SIG-M5 (cell line): ENCODE measurements at places on chromosomes 2 and 18.

- DNase-seq = no peak
These were observed 16.7 kb upstream of the DTNB start for GRCh38 chr2:25690058-25690457.

- no peak for DNase-seq
These were observed 167.0 kb downstream of the ZNF804A start for GRCh38 chr2:184765112-184765895.

DNA sequence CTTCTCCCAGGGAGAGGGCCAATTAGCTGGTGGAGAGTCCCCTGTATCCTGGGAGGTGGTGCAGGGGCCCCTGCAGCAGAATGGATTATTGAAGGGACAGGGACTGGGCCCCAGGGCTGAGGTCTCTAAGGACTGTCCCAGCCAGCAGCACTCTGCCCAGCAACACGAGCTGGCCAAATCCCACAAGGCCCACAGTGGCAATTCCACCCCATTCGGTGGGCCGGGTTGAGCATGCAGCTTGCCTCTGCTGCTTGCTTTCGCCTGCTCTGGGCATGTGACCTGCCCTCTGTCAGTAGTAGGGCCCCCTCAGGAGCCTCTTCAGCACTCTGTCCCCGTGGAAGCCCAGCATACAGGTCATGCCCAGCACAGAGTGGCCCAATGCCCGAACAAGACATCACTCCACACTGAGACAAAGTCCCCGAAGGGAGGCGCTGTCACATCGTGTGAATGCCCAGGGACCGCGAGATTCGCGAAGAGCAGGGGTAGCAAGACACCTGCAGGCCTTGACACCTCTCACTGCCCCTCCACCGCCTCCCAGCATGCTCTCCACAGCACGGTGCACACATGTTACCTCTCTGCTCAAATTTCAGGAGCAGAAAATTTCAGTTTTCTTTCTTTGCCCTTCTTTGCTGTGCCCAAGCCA lies 65.4 kb downstream of the CRACDL start:
- DNase-seq = no peak

DNA sequence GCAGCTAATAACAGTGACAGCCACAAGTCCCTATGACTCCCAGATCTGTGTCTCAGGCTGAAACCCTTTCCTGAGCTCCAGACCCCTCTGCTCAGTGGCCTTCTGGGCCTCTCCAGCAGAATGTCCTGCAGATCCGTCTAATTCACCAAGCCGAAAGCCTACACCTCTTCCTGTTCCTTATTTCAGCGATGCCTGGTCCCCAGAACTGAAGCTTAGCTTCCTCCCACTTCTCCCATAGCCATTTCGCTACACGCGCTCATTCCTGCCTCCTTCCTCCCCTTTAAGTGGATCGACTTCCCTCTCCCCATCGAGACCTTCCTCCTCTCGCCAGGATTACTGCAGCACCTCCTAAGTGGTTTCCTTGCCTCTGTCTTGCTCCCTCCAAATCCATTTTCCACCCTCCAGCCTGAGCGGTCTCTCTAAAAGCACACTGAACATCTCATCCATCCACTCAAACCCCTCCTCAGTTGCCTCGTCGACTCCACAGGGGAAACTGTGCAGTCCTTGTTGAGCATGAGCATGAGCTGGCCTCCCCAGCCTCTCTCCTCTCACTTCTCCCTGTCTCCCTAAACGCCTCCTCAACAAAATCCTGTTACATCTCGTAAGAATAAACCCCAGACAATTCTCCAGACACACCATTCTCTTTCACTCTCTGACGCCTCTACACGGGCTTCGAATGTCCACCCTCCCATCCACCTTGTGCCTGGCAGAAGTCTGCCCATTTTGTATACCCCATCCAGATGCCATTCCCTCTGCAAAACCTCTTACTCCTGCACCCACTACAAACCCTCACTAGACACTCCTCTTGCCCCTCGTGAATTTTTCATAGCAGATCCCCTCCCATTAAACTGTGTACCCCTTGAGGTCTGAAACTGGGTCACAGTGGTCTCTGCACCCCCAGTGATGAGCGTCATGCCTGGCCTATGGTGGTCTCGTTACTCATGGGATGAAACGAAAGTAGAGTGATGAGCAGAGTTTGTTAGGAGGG lies 232.6 kb downstream of the ATAD2B start:
- no peak for DNase-seq

- DNase-seq = no peak
These were observed at the start of gene RAPH1 for GRCh38 chr2:203535078-203535783. RAPH1 (minus strand) TSS chr2:203535301; CDS start chr2:203495353, 39,948 bp downstream.

DNA sequence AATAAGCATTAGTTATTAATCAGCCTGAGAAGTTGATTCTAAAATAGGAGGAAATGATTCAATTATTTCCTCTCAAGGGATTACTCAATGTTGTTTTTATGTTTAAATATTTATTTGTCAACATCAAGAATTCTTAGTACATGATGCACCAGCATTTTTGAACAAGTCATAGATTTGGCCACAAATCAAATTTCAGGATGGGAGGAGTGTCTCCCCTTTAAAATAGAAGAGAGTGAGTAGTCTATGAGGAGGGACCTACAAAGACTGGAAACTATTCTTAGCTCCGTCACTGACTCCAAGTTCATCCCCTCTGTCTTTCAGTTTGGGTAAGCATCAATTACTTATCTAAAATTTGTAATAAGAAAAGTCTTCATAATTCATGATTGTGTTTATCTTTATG lies 18.6 kb upstream of the IL18R1 start:
- no peak for DNase-seq

DNA sequence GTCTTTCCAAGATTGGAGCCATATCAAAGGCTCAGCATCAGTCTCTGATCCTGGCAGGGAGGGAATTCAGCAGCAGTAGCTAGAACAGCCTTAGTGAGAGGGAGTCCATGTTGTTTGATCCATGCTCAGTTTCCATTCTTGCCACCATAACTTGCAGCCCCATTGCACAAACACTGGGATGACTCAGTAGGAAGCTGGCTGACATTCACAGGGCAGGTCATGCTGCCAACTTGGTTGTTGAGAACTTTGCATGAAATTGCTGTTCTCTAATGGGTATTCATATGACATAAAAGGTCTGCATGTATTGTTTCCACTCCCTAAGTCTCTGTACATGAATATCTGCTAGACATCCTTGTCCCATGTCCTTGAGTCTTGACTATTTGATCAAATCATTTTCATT lies 29.9 kb upstream of the STAT4 start:
- DNase-seq = no peak

DNA sequence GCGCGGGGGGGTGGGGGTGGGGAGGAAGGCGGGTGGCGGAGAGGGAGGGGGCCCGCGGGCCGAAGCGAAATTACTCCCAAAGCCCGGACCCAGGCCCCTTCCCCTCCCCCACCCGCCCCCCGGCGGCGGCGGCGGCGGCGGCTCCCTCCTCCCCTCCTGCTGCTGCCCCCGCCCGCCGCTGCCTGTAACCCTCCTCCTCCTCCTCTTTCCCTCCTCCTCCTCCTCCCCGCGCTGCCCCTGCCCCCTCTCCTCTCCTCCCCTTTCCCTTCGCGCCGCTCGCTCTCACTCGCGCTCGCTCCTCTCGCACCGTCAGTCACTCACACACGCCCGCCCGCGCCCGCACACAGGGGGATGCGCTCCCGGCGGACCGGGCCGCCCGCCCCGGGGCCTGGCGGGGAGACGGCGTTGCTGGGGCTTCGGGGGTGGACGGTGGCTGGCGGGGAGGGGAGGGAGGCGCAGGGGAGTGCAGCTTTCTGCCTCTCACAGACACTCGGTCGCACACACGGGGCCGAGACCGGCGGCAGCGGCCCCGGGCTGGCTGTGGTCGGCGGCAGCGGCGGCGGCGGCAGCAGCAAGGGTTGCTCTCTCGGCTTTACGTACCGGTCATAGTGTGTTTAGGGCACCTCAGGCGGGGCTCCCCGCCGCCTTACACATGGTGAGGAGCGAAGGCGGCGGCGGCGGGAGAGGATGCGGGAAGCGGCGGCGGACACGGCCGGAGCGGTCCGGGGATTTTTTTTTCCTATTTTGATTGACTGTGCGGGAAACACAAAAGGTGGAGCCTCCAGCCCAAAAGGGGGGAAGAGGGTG lies 405 bp downstream of the SP3 start:
- DNase-seq = peak; percentile 38

GRCh38 chr2:68225119-68225632 lies 27.2 kb downstream of the PPP3R1 start:
- no peak for DNase-seq

DNA sequence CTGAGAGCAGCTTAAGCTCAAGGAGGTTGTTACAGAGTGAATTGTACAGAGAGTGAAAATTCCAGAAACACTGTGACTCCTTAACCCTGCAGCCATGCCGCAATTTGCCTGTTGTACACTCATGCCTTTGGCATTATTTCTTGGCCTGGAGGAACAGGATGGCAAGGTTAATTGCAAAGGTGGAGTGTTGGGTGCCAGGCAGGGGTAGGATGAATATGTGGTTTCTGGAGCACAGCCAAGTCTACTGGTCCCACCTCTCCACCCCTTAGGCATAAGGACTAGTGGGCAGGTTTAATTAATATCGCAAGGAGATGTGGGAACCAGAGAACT lies 250.2 kb downstream of the LRRTM1 start:
- DNase-seq = no peak

DNA sequence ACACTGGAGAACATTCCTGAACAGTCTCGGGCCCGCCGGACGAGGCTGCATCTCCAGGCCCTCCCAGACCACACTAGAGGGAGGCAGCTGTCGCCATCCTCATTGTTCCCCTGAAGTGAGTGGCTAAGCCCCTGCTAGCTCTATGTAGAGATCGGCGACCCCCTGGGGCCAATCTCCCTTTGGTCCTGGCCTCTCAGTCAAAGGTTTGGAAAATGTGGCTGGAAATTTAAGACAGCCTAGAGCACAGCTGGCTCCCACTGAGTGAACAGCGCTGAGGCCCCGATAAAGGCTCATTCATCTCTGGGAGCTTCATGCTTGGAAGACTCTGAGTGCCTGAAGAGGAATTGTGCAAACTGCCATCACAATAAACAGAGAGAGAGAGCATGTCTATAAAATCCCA lies 360.3 kb downstream of the CLIP4 start:
- DNase-seq = no peak

- DNase-seq = no peak
These were observed 211.0 kb downstream of the KCNE4 start for GRCh38 chr2:223262946-223263345.

- DNase-seq = no peak
These were observed 57.9 kb upstream of the FRZB start for GRCh38 chr2:182924306-182924705.

GRCh38 chr2:101305492-101306078 lies 2.9 kb downstream of the RNF149 start:
- DNase-seq = no peak

- no peak for DNase-seq
These were observed 6.9 kb upstream of the NEDD4L start for GRCh38 chr18:58037163-58037562.

GRCh38 chr2:55391155-55391554 lies 28.5 kb downstream of the CCDC88A start:
- no peak for DNase-seq

DNA sequence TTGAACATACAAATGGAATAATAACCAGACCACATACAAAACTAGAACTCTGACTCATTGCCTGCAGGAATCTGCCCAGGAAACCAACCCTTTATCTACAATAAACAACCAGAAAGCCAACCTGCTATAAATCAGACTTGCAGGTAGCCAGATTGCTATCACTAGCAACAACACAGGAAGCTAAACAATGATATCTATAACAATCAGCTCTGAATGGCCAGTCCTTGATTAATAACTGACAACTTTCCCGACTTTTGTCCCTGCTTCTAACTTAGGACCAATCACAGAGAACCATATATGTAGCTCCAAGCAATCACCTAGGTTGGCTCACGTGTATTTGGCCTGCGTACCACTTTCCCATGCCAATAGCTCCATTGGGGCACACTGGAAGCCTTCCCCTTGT lies 470.8 kb downstream of the RIT2 start:
- DNase-seq = no peak

DNA sequence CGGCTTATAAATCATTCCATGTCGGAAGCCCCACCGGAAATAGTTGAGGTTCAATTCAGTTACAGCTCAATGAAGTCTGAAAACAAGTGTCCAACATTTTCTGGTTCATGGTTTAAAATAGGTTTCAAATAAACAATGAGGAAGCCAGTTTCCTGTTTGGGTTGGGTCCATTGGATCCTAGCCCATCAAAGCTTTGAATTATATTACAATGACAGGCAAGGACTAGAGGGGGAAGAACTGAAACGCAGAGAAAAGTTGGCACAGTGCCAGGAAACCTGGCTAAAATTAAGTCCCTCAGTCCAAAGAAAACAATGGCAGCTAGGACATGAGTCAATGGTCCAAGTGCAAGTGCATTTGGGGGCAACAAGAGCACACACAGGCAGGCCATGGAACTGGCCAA lies 32.0 kb downstream of the SLC14A1 start:
- DNase-seq = no peak

- DNase-seq = no peak
These were observed 143.5 kb upstream of the MSH6 start for GRCh38 chr2:47639467-47639866.

- peak; percentile 41 for DNase-seq
These were observed 59.8 kb upstream of the IL1R1 start for GRCh38 chr2:102082571-102083392.

DNA sequence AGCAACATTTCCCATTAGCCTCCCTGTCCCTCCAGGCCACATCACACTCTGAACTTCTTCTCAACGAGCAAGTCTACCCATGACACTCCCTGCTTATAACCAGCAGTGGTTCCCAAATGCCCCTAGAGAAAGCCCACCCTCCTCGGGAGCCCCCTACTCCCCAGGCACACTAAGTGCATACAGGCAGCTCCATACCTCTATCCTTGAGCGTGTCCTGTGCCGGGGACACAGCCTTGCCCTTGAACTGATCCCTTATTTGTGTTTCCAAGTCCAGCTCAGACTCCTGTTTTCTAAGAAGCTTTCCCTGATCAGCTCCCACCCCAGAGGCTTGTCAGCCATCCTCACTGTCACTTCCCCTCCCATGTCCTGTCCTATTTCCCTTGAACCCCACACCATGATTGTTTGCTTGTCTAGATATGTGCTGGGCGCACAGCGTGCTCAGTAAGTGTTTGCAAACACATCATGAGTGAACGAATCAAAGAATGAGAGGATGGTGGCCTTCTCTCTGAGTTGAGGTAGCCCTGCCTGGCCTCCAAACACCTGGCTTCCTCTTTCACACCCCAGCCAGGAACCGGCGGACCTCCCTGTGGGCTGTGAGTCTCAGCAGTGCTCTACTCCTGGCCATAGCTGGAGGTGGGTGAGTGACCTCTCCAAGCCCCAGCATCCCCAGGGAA lies 2.1 kb downstream of the TEX51 start:
- no peak for DNase-seq

DNA sequence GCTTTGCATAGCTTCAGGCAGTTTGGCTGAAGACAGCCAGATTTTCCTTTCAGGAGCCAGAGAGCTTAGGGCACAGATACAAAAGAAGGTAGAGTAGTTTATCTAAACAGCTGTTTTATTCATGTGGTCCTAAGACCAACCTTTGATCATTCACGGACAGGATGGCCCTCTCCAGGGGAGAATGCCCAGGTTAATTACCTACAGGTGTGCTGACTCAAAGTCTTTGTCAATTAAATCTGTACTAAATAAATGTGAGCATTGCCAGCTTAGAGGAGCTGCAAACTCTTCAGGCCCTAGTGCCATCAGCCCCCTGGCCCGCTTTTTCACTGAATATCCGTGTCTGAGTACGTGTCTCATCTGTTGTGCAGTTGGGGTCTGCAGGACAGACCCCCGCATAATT lies 554.7 kb downstream of the NUP35 start:
- no peak for DNase-seq

- no peak for DNase-seq
These were observed 8.3 kb downstream of the ACTG2 start for GRCh38 chr2:73901143-73901542.
